A549 (cell line): ENCODE measurements at places on chromosomes 5 and 9. TPM values are rescaled to one million over a fixed set of nuclear protein-coding genes. Genes with fewer than 3 reads are reported as not detected.

DNA sequence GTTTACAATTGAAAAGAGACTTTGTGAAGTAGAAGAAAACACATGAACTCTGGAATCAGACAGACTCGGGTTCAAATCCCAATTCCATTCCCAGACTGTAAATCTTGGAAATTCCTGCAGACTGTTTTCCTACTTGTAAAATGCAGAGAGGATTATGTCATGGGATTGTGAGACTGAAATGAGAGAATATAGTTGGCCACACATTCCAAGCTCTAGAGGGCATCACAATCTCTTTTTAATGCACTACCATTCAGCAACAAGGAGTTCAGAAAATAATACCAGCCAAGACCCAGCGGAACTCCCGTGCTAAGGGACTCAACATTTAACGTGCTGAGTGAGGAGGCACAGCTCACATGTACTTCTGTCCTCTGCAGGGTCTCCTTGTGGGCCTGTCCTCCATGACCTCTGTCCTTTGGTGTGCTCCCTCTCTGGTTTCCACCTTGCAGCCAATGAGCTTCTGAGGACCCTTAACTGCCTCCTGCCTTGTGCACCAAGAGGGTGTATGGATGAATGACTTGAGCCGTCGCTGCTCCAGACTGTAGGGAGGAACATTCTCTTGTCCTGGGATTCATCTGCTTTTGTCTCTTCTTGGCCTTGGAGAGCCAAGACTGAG lies 263.5 kb downstream of the NTRK2 start:
- peak; percentile 23 for DNase-seq

DNA sequence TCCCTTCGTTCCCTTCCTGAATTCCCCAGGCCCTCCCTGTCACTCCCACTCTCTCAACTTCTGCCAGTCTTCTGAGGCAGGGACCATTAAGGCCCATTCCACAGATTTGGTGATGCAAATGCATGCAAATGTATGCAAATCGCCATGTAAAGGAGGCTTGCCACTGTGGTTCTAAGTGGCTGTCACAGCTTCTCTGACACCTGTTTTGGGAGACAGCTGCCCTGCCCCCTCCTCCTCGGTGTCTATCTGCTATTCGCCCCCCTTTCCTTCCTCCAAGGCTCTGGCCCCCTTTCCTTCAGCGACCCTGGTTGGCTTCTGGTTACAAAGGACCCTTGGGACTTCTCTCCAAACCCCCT lies 10.5 kb upstream of the ARAP3 start:
- DNase-seq, result no peak

- DNase-seq, result no peak
These were observed 25.6 kb upstream of the TUSC1 start for GRCh38 chr9:25703701-25704357.

ARAP3 gene
- polyA plus RNA-seq, result 5.1 to 6.9 TPM (median 6.6 TPM) in 3 replicates

- DNase-seq, result no peak
These were observed 119.9 kb downstream of the ADAMTS2 start for GRCh38 chr5:179225387-179225786.

- DNase-seq, result no peak
These were observed 311.7 kb upstream of the HAPLN1 start for GRCh38 chr5:84032324-84032723.
